ENCODE measurements at places on chromosomes 3 and 15.

GRCh38 chr3:13296662-13297061 lies 123.5 kb downstream of the NUP210 start:
- no peak for DNase-seq

DNA sequence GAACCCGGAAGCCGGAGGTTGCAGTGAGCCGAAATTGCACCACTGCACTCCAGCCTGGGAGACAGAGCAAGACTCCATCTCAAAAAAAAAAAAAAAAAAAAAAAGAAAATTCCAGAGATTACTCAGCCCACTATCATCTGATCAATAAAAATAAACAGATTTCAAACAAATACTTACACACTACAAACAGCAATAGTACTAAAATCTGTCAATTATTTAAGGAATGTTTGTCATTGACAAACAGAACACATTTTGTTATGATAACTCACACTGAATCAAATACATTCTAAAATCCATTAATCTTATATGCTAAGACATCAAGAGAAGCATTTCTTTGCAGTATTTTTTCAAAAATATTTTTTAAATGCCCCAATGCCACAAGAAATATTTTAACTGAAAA lies 7.6 kb downstream of the MYO9A start:
- no peak for DNase-seq

DNA sequence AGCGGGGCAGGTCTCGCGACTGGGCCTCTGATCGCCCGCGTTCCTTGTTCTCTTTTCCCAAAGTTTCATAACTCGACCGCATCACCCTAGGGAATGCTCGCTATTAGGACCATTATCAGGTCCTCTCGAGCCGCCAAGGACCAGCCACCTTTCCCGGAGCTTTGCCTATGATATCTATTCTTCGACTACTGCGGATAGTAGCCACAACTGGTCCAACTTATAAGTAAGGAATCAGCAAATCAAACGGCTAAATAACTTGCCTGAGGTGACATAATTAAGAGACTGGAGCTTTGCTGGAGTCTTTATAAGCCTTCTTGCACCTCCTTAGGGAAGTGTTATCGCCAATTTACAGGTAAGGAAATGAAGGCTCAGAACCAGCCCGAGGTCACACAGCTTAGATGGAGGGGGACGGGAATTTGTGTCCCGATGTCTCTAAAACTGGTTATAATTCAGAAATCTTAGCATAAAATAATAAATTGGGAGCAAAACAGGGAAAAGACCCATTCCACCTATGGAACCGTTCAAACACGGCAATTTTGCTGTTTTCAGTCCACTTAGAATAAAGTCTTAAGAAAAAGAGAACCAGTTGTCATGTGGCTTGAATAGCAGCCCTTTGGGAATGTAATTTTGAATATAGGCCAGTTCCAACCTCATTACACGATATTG lies 479 bp upstream of the PLD1 start:
- no peak for DNase-seq

DNA sequence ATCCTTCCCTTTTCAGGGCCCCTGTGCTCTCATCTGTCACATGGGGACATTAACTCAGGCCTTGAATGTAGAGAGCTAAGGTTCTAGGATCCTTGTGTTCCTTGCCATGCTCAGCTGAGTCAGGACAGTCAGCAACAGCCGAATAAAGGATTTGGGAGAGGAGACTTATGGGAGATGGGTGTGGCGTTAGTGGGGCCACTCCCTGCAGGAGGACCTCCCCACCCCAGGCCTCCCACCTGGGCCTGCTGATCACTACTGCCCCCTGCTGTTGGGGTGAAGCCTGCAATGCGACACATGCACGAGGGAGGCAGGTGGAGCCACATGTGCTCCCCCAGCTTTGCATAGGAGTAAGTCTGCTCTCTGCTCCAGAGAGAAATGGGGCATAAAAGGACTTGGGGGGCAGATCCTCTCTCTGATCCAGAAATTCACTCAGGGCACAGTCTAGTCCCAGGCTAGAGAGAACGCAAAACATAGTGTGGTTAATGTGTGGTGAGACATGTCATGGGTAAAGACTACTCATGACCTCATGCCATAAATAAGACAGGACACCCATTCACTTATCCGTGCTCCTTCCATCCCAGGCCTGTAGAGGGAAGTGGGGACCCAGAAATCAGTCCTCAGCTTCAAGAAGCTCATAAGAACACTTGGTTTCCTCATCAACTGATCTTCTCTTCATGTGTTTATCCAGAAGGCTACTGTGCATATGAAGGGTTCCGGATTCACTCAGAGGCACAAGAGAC lies 19.4 kb downstream of the RBP1 start:
- DNase-seq, result peak; percentile 63

- no peak for DNase-seq
Observed at GRCh38 chr3:68793759-68794701, 138.3 kb downstream of the TAFA4 start.

DNA sequence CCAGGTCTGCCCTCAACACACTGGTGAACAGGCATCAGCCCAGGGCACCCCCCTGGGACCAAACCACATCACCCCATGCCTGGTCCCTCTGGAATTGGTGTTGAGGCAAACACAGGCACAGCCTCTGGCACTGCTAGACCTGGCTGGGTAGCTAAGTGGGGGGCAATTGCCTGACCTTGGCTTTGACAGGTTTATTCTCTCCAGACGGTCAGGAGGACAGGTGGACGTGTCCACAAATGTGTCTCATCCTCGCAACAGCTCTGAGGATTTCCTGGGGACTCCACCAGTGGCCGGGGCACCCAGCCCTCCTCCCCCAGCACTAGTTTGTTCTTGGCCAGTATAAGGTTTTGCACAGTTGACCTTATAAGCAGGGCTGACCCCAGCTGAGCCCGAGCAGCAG lies 31.3 kb downstream of the TKT start:
- no peak for DNase-seq

- no peak for DNase-seq
Observed at GRCh38 chr3:13575459-13576061, 26.6 kb downstream of the FBLN2 start.

- no peak for DNase-seq
Observed at GRCh38 chr3:23659840-23660430, 145.8 kb upstream of the UBE2E1 start.

DNA sequence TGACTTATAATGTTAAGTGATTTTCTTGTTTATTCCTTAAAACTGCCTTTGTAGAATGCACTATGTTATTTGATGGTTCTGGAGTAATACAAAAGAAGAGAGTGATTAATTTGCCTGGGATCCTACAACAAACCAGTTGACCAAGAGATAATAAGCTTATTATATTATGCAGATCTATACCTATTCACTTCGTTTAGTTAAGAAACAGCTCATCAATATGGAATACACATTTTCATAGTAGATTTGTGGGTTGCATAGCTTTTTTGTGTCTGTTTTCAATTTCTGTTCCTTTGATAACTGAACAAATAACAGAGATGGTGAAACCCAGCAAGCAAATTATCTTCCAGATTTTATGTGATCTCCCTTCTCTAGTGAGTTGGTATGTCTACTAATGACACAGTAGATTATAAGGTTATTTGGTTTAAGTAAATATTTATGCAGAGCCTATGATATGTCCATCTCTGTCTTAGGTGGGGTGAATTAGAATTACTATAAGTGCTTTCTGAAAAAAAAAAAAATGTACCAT lies 443.3 kb upstream of the TPRG1 start:
- DNase-seq, result no peak

DNA sequence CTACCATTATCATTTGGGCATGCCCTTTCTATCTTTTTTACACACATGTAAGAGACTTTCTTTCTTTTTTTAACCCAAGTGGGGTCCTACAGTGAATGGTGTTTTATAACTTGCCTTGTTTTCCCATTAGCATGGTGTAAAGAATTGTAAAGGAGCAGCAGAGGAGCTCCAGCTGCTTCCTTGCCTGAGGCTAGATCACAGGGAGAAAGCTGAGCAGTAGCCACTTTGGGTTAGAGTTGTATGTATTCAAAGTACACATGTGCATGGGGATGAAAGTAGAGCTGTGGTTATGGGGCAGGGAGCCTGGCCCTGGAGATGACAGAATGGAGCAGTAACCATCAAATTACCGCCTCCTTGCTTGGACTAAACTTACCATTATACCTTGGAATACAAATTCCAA lies 231.1 kb upstream of the PDZRN3 start:
- DNase-seq, result no peak

All from globus pallidus (tissue), 1 donor.